Mesendoderm (in vitro differentiated cells): ENCODE measurements at places on chromosomes 5 and 9.

DNA sequence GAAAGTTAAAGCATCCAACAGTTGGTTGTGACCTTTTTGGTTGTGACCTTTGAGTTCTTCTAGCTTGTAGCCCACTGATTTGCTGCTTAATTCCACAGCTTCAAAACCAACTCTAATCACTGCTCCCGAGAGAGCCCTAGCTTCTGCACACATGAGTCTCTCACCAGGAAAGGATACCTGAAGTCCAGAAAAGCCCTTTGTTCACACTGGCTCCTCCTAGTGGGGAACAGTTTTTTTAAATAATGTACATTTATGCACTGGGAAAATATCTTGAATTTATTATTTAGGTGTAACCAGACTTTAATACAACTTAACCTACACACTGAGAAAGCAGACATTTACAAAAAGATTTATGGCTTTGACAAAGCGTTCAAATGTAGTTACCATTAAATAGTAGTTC, 120.2 kb upstream of the CCDC152 start:
- DNase-seq: peak; percentile 23

- DNase-seq: no peak
These were observed 9.4 kb downstream of the FLT4 start for GRCh38 chr5:180639741-180640610.

DNA sequence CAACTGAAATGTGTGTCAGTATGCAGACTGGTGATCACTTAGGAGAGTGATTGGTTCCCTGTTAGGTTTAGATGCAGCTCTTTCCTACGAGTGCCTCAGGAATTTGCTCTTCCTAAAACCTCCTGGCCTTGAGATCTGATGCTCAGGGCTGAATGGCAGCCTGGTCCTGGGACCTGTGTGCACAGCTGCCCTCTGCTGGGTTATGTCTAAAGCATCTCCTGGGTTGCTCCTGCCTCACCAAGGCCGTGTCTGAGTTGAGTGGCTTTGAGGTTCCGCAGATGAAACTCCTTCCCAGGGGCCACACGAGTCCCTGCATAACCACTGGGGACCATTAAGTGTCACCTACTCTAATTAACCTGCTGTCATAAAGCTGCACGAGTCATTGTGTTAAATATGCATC, 59.5 kb downstream of the MVB12B start:
- peak; percentile 62 for DNase-seq

DNA sequence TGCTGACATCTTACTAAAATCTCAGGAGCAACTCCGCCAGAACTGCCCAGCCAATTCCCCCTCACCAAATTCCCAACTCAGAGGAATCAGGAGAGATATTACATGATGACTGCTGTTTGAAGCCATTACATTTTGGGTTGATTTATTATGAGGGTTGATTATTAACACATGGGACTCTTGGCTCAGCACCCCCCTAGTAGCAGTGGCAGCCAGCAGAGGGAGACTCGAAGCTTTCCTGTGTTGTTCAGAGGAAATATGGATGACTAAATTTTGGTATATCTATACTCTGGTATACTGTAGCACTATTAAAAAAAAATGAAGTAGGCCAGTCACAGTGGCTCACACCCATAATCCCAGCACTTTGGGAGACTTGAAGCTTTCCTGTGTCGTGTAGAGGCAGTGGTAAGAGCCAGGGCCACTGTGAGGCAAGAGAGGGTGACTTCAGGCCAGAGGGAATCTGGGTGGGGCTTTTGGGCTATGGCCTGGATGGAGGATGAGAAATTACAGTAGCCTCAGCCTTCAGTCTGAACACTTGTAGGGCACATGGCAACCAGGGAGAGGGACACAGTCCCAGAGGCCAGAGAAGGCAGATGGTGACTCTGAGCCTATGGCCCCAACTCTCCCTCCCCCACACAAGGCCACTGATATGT, 111.4 kb downstream of the LHX2 start:
- no peak for DNase-seq

- no peak for DNase-seq
These were observed 10.8 kb downstream of the NRG2 start for GRCh38 chr5:140032296-140032695.

- peak; percentile 66 for DNase-seq
These were observed 138.0 kb upstream of the KCNN2 start for GRCh38 chr5:114223866-114224265.

- DNase-seq: no peak
These were observed 152.7 kb downstream of the ADCY2 start for GRCh38 chr5:7548596-7548995.

DNA sequence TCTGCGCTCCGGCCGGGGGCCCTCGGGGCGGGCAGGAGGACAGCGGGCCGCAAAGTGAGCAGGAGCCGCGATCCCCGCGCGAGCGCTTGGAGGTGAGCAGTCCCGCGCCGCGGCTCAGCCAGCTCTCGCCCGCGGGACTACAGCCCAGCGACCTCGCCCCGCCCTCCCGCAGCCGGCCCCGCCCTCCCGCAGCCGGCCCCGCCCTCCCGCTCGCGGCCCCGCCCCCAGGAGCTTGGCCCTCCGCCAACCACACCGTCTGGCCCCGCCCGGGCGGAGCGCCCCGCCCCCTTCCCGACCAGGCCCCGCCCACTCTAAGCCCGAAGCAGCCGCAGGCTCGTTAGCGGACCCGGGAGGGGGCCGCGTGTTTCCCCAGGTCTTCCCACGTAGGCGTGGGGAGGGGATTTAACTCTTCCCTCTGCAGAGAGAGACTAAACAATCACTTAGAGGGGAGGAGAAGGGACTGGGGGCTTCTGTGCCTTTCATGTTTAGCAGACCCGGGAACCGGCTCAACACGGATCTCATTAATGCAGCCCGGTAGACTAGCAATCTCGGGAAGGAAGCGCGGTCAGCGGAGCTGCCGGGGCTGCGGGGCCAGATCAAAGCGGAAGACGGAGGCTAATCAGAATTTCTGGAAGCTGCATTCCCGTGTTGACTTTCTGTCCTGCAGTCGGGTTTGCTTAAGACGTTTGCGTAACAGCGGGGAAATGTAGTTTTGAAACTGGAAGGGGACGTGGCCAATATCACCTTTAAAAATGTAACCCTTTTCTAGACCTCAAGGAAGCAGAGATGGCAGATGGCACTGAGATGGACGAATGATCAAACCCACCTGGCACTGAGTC, at the start of gene MYO10:
Gene MYO10, minus strand, starts transcription at position 139 of the 839 bp plus-strand sequence. CDS start 480 bp downstream, outside the sequence.
- DNase-seq: peak; percentile 89

- peak; percentile 56 for DNase-seq
These were observed 646 bp downstream of the CARNMT1 start for GRCh38 chr9:75027187-75028107.

DNA sequence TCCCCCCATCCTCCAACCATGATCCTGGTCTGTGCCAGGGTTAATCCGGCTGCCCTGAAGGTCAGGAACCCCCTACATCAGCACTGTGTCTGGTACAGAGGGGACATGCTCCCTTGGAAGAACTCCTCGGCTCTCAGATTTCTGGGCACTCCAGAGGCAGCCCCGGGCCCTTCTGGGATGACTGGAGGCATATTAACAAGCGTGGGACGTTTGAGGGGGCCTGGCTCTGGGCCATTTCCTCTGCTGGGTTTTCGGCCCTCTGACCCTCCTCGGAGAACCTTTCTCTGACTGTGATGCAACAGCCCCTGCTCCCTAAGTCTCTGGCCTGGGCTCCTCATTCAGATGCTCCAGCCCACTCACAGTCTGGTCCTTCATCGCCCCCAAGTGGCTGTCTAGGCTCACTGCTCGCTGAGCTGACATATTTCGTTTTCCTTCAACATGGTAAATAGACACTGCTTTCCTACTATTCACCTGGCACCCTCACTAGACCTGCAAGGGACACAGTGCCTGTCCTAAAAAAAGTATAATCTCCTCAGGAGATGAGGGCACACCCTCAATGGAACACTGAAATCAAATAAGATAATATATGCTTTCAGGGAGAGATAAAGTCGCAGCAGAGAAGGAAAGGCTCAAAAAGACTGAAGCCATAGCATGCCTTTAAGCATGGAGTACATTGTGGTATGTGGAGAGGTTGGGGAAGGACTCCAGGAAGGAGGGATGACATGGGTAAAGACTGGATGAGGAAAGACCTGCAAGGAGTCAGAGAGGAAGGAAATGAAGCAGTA, 404.7 kb upstream of the TRPC7 start:
- peak; percentile 90 for DNase-seq

DNA sequence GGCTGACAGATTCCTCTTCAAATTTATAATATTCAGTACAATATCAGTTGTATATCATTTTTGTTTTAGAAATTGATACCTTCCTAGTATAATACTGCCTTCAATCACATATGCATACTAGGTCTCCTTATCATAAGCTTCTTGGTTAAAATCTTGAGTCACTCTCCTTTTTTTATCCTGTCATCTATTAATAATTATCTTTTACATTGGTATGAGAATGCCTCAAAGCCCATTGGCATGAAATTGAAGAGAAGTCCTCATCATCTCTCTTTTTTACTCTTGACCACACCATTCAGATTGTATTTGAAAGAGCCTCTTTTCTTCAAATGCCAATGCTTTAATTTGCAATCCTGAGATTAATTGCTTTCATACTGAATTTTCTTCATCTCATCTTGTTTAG, 810.3 kb downstream of the BRINP1 start:
- DNase-seq: no peak

DNA sequence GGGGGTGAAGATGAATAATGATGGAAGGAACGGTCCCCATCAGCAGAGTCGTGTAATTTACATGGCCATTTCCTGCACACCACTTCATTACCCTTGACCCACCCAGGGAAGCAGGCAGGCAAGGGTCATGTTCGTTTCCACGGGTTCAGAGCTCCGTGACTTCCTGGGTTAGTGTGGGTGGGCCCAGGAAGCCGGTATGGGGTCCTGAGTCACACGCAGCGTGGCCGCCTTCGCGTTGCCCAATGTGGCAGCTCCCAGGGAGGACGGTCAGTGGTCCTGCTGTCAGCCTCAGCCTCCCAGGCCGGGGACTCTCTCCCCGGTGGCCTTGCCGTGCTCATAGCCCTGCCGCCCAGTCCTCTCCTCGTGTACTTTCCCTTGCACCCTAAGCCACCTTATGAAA, 5.1 kb upstream of the TERT start:
- DNase-seq: no peak

- DNase-seq: no peak
These were observed 187.0 kb upstream of the ADCY2 start for GRCh38 chr5:7208938-7209337.

DNA sequence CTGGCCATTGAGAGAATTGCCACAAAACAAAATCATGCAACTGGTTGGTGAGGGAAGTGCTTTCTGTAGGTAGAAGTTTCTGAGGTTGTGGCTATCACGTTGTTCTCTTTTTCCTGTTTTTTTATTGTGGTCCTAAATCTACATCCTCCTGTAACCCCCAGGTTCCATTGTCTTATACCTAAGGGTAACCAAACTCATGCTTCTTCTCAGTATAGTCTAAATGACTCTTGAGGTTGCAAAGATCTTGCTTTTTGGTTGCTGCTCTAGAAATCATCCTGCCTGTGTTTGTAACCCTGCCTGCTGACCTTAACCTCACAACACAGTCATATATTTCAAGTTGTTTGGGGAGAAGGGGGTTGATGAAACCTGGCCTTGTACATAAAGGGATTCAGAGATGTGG, 273.1 kb downstream of the CD180 start:
- no peak for DNase-seq

DNA sequence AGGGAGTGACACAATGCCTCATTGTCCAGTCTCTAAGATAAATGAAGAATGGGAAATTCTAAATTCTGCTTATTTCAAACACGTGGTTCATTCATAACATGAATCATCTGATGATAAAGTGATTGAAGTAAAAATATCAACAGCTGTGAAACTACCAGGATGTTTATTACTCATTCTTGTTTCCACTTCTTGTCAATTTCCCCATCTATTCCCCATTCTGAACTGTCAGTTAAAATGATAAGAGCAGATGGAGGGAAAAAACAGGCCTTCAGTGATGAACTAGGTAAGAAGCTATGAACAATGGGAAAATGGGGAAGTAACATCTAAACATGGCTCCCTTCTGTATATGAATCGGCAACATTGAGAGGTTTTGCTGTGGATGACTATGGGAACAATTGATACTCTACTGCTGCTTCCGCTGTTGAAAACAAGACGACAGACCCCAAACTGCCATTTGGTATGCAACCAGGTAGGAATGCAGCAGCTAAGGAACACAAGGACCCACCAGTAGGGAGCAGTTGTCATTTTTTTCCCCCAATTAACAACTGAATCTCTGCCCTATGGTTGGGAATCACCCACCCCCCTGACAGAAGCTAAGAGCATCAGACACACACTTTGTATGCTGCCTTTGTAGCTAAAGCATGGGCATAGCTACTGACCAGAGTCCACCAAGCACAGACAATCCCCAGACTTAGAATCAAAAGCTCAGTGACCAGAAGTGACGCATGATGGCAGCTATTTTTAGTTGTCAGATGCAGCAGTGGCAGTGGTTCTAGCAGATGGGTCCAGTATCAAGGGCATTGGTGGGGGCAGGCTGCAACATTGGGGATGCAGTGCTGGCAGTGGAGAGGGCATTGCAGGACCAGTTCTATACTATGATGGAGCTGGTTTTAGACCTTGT, 52.9 kb upstream of the ZNF366 start:
- peak; percentile 31 for DNase-seq

- DNase-seq: peak; percentile 12
These were observed 164.8 kb upstream of the VCAN start for GRCh38 chr5:83306572-83307241.

- no peak for DNase-seq
These were observed 216.4 kb downstream of the EPB41L4A start for GRCh38 chr5:112202694-112203093.

GRCh38 chr5:142597546-142598337, 88.1 kb downstream of the FGF1 start:
- peak; percentile 86 for DNase-seq

GRCh38 chr9:13911473-13911872, 402.5 kb downstream of the NFIB start:
- DNase-seq: no peak

- no peak for DNase-seq
These were observed 8.4 kb downstream of the SLC36A3 start for GRCh38 chr5:151295138-151295537.

GRCh38 chr5:100496296-100496695, 38.9 kb upstream of the FAM174A start:
- no peak for DNase-seq

DNA sequence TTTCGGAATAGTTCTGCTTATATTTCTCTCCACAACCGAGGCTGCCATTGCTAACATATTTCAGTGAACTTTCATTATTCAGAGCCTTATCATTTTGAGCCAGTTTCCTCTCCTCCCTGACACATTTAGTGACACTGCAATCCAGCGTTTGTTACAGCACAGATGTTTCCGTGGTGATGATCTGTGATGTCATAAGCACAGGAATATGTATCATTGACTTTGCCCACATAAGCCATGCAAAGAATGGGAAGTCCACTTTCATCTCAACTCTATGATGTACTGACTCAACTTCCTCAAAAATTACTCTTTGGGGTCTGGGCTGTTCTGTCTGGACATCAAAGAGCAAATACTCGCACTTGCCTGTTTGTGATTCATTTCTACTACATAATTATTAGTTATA, 291.8 kb downstream of the EBF1 start:
- DNase-seq: no peak
